ENCODE measurements at places on chromosomes 12 and 14.

GRCh38 chr14:99040052-99040451 lies 231.9 kb downstream of the BCL11B start:
- H3K36me3 ChIP-seq = no peaks in the 10 kb centered on the region
- H3K4me3 ChIP-seq = no peak overlapping the region
- no peak overlapping the region for H3K27ac ChIP-seq
- peaks cover under 1% of the 10 kb centered on the region for H3K4me1 ChIP-seq
- no peaks in the 10 kb centered on the region for H3K27me3 ChIP-seq

- H3K27ac ChIP-seq = no peak overlapping the region
- no peak overlapping the region for H3K4me3 ChIP-seq
- no peak for DNase-seq
- H3K27me3 ChIP-seq = no peaks in the 10 kb centered on the region
- H3K4me1 ChIP-seq = no peaks in the 10 kb centered on the region
- H3K36me3 ChIP-seq = no peaks in the 10 kb centered on the region
Observed at GRCh38 chr14:30443368-30444007, 115.5 kb upstream of the G2E3 start.

DNA sequence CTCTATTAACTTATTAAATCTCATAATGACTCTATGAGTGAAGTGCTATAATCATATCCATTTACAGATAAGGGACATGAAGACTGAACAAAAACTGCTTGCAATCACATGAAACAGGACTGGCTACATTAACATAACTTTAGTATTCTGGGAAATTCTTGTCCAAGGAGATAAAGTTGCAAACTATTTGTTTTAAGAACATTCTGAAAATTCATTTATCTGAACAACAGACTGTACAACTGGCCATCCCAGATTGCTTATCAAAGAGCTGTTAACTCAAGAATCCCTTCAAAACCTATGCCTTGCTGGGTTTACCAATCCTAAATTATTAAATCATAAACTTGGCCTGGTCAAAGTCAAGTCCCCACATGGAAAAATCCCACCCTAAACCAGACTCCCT lies 39.2 kb upstream of the POC1B start:
- H3K36me3 ChIP-seq = no peaks in the 10 kb centered on the region
- no peak for DNase-seq
- no peak overlapping the region for H3K27ac ChIP-seq
- H3K27me3 ChIP-seq = no peaks in the 10 kb centered on the region

GRCh38 chr12:106999446-106999845 lies 12.5 kb upstream of the MTERF2 start:
- no peak for DNase-seq
- H3K4me1 ChIP-seq = no peaks in the 10 kb centered on the region
- peaks cover 24% of the 10 kb centered on the region for H3K36me3 ChIP-seq
- H3K4me3 ChIP-seq = no peak overlapping the region
- H3K27me3 ChIP-seq = no peaks in the 10 kb centered on the region
- no peak overlapping the region for H3K27ac ChIP-seq

- no peak for DNase-seq
- no peaks in the 10 kb centered on the region for H3K36me3 ChIP-seq
- H3K4me3 ChIP-seq = no peak overlapping the region
- H3K4me1 ChIP-seq = peaks cover 24% of the 10 kb centered on the region
- no peak overlapping the region for H3K27ac ChIP-seq
- H3K27me3 ChIP-seq = peaks cover 8% of the 10 kb centered on the region
Observed at GRCh38 chr12:6779708-6780432, 7.5 kb downstream of the LAG3 start.

GRCh38 chr12:104063712-104064030 lies 660 bp upstream of the HCFC2 start:
- peak overlapping the region; percentile 87 for H3K4me3 ChIP-seq
- H3K27me3 ChIP-seq = no peaks in the 10 kb centered on the region
- H3K27ac ChIP-seq = peak overlapping the region; percentile 66
- H3K36me3 ChIP-seq = peaks cover 4% of the 10 kb centered on the region

DNA sequence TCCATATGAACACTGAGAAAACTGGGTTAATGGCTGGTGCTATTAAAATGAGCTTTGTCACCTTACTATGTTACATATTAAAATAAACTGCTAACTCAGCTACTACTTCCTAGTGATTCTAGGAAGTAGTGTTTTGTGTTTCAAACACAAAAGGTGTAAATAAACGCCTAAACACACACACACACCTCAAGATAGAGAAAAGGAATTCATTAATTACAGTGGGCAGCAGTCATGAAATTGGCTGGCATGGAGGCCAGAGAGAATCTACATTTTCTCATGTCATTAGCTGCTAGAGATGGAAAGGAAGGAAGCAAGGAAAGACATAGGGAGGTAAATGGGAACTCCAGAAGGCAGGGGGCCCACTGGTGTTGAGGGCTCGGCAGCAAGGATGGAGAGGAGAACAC lies 787 bp upstream of the PRMT5 start:
- H3K27ac ChIP-seq = peak overlapping the region; percentile 85
- peaks cover 4% of the 10 kb centered on the region for H3K36me3 ChIP-seq
- no peak for DNase-seq

DNA sequence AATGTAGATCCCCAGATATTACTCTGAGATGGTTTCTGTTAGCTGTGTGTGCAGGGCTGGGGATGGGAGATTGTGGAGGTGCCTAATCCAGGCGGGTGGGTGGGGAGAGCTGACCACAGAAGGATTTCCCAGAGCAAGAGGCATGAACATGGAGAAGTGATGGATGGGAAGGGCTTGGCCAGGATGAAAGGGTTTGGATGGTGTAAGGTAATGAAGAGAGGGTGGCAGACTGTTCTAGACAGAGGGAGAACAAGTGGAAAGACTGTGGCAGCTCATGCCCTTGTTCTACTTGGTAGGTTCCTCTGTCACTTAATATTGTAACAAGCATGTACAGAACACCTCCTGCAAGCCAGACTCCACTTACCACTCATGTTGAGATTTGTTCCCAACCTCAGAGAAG lies 187.8 kb downstream of the NPAS3 start:
- no peak for DNase-seq
- no peak overlapping the region for H3K27ac ChIP-seq
- no peaks in the 10 kb centered on the region for H3K36me3 ChIP-seq
- H3K27me3 ChIP-seq = no peaks in the 10 kb centered on the region
- no peak overlapping the region for H3K4me3 ChIP-seq
- H3K4me1 ChIP-seq = no peaks in the 10 kb centered on the region

- DNase-seq = no peak
- no peaks in the 10 kb centered on the region for H3K4me1 ChIP-seq
- H3K4me3 ChIP-seq = no peak overlapping the region
- H3K27ac ChIP-seq = no peak overlapping the region
Observed at GRCh38 chr14:98808494-98809407, 463.2 kb downstream of the BCL11B start.

DNA sequence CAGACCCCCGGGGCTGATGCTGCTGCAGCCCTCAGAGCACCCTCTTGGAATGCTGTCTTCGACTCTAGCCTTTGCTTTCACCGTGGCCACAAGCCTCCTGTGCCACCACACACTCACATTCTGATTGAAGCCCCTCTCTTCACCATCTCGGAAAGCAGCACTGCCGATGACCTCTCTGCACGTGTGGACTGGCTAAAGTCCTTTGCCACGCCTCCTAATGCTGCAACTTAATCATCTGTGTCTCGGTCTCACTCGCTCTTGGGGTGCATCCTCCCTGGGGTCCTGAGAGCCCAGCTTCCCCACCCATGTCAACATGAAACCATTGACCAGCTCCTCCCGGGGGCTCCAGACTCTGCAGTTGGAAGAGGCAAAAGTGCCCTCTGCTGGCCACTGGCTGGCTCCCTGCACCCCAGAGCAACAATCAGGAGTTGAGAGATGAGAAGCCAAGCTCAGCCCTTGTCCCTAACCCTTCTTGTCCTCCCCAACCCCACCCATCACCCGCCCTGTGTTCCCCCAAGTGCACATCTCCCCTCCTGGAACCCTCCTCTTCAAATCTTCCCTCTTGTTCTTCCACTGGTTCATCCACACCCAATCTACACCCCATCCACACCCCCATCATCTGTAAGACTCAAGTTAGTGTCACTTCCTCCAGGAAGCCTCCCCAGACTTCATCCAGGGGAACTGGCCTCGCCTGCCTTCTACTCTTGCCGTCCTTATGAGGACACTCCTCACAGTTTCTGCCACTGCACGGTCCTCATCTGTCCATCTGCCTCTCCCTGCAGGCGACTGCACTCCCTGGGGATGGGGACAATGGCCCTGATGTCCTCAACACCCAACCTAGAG lies 23.6 kb upstream of the FAM181A start:
- H3K27me3 ChIP-seq = no peaks in the 10 kb centered on the region
- peaks cover 4% of the 10 kb centered on the region for H3K4me1 ChIP-seq

- no peak overlapping the region for H3K4me3 ChIP-seq
- H3K4me1 ChIP-seq = no peaks in the 10 kb centered on the region
- H3K27ac ChIP-seq = no peak overlapping the region
- H3K27me3 ChIP-seq = no peaks in the 10 kb centered on the region
Observed at GRCh38 chr12:92898755-92899154, 30.3 kb downstream of the EEA1 start.

DNA sequence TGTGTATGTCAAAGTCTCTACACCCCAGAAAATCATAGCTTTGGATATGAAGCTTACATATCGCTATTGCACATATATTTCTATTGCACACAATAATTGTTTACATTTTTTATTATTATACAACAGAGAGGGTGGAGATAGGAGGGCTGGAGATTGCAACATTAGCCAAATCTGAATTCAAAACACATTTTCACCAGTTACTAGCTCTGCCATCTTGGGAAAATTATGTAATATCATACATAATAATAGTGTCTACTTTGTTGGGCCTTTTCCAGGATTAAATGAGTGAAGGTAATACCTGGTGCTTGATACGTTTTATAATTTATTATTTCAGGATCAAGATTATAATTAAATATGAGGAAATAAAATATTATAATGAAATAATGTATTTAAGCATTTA lies 507.4 kb upstream of the TBX3 start:
- DNase-seq = no peak
- H3K36me3 ChIP-seq = no peaks in the 10 kb centered on the region
- H3K27ac ChIP-seq = no peak overlapping the region
- no peaks in the 10 kb centered on the region for H3K4me1 ChIP-seq
- H3K27me3 ChIP-seq = no peaks in the 10 kb centered on the region

GRCh38 chr12:52559979-52560378 lies 7.0 kb upstream of the KRT71 start:
- H3K4me1 ChIP-seq = peaks cover 69% of the 10 kb centered on the region
- no peak overlapping the region for H3K4me3 ChIP-seq
- H3K27me3 ChIP-seq = no peaks in the 10 kb centered on the region
- H3K27ac ChIP-seq = peak overlapping the region; percentile 63
- DNase-seq = peak; percentile 23
- no peaks in the 10 kb centered on the region for H3K36me3 ChIP-seq

GRCh38 chr12:76346798-76347420 lies 1.3 kb downstream of the BBS10 start:
- DNase-seq = peak; percentile 28
- no peak overlapping the region for H3K4me3 ChIP-seq
- no peak overlapping the region for H3K27ac ChIP-seq
- no peaks in the 10 kb centered on the region for H3K27me3 ChIP-seq

- peak within 1 kb of the TSS; percentile 83 for H3K27ac ChIP-seq
- H3K27me3 ChIP-seq = no peaks in the 10 kb centered on the region
- peak; percentile 92 for DNase-seq
- no peaks in the 10 kb centered on the region for H3K36me3 ChIP-seq
Observed at GRCh38 chr14:61321385-61322010, at the start of gene PRKCH. Gene PRKCH, plus strand, starts transcription at chr14:61321579. Its CDS starts 523 bp downstream, at chr14:61322102.

Data from natural killer cell (primary cell).